Stimulated activated CD4-positive, alpha-beta T cell treated with anti-CD3 and anti-CD28 coated beads, Interleukin-12 subunit alpha, Interleukin-12 subunit beta, amount 100 ng/mL, for 24 hours (primary cell): ENCODE measurements at places on chromosomes 5 and 9.

GRCh38 chr9:117887383-117887782 is 183.2 kb downstream of the TLR4 start:
- DNase-seq = no peak

DNA sequence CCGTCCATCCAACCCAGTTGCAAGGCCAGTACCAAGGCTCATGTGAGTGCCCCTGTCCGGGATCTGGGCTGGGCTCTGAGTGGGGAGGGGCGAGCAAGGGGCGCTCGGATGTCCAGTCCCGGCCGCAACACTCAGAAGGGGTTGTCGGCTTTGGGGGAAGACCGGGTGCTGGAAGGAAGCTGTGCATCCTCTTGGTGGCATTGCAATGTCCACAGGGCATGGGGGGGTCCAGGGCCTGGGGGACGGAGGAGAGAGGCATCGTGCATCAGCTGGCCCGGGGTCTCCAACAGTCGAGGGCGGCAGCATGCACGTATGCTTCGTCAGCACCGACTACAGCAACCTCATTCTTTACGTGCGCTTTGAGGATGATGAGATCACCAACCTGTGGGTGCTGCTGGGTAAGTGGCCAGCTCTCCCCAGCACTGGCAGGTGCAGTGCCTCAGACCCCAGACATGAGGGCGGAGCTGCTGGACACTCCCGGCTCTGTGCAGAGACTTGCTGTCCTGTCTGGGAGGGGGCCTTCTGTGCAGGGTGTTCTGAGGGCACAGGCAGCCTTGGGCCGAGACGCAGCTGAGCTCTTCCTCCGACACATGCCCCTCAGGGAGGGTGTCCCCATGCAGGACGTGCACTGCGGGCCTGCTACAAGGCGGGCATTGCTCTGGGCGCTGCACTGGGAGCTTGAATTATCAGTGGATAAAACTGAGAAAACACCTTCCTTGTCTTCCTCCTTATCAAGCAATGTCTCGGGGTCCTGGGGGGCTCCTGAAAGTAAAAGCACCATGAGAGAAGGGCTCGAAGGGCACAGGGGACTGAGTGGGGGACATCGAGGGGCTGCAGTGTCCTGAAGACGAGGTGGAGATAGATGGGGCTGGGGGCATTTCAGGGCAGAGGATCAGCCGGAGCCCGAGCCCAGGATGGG is 22.5 kb downstream of the GLT6D1 start:
- no peak for DNase-seq

DNA sequence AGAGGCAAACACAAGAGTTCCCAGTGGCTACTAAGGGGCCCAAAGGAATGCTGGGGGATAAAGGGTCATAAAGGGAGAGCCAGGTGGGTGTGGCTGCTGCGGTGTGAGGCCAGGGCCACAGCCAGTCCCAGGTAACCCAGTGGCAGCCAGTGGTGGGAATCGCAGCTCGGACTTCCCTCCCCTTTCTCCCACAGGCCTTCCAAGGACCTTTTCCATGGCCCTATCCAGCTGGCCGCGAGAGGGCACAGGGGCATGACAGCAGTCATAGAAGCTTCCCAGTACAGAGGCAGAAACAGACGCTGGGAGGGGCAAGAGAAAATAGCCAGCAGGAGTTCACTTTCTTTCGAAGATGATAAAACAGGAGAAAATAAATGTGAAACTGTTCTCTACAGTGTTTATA is 257.6 kb downstream of the SEMA5A start:
- no peak for DNase-seq

GRCh38 chr9:76456202-76456926 is 2.6 kb upstream of the GCNT1 start:
- DNase-seq = no peak

DNA sequence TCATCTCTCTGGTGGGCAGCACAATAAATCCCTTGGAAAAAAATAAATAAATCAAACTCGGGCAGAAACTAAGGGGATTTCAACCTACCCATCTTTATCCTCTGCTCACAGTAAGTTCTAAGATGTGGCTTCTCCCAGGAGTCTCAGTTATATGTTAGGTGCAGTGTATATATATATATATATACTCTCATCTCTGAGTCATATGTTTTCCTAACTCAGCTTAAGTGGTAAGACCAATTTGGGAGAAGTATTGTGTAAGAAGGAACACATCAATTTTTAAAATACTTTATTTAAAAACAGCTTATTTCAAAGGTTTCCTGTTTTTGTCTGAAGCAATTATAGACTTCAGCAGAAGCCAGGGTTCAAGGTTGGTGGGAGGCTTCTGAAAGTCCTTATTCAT is 20.3 kb upstream of the OSMR start:
- no peak for DNase-seq

DNA sequence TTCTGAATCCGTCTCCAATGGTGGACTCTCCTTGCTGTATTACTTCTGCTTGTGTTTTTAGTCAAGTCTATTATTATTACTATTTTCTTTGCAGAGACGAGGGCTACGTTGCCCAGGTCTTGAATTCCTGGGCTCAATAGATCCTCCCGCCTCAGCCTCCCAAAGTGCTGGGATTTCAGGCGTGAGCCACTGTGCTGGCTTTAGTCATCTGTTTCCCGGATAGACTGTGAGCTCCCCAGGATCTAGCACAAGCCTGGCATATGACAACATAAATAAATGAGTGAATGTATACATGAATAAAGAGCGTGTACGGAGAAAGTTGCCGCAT is 439 bp upstream of the DDX46 start:
- no peak for DNase-seq

DNA sequence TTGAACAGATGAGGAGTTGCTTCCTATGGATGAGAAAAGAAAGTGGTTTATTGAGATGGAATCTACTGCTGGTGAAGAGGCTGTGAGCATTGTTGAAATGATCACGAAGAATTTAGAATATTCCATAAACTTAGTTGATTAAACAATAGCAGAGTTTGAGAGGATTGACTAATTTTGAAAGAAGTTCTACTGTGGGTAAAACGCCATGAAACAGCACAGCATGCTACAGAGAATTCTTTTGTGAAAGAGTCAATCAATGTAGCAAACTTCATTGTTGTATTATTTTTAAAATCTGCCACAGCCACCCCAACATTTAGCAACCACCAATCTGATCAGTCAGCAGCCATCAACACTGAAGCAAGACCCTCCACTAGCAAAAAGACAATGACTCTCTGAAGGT is 309.1 kb downstream of the SPOCK1 start:
- no peak for DNase-seq

DNA sequence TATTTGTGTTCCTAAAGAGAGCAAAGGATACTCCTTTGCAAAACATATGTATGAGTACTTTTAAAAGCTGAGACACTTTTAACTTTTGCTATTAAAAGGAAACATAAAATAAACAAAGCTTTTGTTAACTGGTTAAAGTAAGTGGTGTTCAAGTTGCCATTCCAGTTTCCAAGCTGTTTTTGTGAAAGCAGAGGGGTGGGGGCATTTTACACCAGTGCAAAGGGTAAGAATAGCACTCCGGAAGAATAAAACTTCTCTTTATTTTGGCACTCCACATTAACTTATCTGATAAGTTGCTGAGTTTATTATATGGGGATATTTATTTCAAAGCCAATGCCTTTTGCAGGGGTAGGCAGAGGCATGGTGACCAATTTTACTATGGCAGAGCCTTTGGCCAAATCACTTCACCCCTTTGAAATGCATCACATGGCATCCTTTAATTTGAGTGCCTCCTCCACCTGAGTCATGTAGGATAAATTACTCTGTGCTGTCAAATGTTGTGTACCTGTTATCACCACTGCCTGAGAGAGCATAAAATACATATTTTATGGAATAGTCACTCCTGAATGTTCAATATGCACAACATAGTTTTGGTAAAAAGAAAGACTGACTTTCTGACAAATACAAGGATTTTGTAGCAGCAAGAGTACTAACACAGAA is 62.9 kb downstream of the MLLT3 start:
- no peak for DNase-seq

GRCh38 chr9:137478962-137479861 is 20.1 kb upstream of the NSMF start:
- DNase-seq = no peak

- no peak for DNase-seq
These were observed 58.6 kb downstream of the SEMA6A start for GRCh38 chr5:116516021-116516420.

GRCh38 chr5:172418862-172419814 is 35.2 kb downstream of the SH3PXD2B start:
- DNase-seq = no peak

DNA sequence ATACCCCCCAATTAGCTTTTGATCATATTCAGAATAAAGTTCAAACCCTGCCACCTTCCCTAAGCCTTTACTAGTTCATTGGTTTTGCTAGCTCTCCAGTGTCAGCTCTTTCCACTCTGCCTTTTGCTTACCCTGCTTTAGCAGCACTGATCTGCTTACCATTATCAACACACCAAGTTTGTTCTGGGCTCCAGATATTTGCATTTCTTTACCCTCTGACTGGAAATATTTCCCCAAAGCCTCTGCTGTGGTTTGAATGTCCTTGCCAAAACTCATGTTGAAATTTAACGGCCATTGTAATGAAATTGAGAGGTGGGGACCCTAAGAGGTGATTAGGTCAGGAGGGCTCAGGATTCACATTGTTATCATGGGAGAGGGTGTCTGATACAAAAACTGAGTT is 99.5 kb downstream of the GCNT1 start:
- DNase-seq = no peak
